ENCODE measurements at places on chromosomes 6 and 20. TPM values are rescaled to one million over a fixed set of nuclear protein-coding genes. Genes with fewer than 3 reads are reported as not detected.

MAP3K7 gene
- 23.9 TPM for total RNA-seq

TTK gene
- total RNA-seq = 0.52 TPM

L3MBTL3 gene
- 41.2 TPM for total RNA-seq

OTOR gene
- total RNA-seq = not detected

PRPH2 gene
- total RNA-seq = not detected

DTNBP1 gene
- 7.7 TPM for total RNA-seq

CFB gene
- total RNA-seq = 3.1 TPM

TRIM31 gene
- total RNA-seq = 0.10 TPM

ZC2HC1B gene
- total RNA-seq = not detected

PRL gene
- not detected for total RNA-seq

Data from mononuclear cell (primary cell).